NCI-H2171 (cell line): ENCODE measurements at places on chromosomes 6 and 20.

DNA sequence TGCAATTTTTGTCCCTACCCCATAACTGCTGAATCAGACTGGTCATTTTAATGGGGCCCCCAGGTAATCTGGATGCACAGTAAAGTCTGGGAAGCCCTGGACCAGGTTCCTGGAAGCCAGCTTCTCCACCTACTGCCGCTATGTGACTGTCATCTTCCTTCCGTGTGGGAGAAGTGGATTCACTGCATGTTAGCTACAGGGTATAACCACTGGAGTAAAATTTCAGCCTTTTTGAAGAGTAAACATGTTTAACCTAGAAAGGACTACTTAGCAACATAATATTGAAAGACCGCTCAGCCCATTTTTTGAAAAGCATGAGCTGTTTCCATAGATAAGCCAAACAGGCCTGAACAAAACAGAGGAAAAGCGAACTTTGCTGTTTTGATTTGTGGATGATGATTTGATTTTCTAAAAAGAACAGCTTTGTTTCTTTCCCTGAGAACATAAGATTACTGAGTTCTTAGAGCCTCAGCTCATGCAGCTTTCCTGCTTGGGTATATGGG is 208.1 kb downstream of the PLCB4 start:
- no peak for DNase-seq

GRCh38 chr6:43927532-43928210 is 157.7 kb downstream of the VEGFA start:
- DNase-seq, result no peak

DNA sequence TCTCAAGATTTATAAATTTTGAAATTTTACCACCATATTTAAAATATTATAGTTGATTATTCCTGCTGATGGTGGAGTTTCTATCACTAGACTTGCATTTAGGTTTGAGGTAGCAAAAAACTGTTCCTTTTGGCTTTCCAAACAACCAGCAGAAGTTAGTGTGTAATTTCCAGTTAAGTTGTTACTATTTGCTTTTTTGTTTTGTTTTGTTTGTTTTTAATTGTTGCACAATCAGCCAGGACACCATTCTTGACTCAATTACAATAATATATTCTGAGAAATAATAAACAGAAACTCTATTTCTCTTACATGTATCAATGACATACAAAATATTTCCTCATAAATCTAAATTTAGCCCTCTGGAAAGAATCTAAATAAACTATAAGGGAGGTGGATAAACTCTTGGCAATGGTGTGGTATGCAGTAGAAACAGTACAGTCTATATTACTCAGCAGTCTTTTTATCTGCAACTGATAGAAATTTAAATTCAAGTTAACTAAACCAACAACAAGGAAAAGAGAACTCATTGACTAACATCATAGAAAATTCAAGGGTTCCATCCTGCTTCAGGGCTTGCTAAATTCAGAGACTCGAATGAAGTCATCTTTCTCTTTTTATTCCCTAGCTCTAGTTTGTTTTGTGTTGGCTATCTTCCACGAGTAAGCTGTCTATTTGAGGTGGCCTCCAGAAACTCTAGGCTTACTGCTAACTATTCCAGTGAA is 19.4 kb upstream of the COL19A1 start:
- DNase-seq, result no peak

- no peak for DNase-seq
Observed at GRCh38 chr6:150651808-150652470, 52.3 kb downstream of the PLEKHG1 start.

- no peak for DNase-seq
Observed at GRCh38 chr20:4134861-4135379, 119.6 kb upstream of the RNF24 start.

DNA sequence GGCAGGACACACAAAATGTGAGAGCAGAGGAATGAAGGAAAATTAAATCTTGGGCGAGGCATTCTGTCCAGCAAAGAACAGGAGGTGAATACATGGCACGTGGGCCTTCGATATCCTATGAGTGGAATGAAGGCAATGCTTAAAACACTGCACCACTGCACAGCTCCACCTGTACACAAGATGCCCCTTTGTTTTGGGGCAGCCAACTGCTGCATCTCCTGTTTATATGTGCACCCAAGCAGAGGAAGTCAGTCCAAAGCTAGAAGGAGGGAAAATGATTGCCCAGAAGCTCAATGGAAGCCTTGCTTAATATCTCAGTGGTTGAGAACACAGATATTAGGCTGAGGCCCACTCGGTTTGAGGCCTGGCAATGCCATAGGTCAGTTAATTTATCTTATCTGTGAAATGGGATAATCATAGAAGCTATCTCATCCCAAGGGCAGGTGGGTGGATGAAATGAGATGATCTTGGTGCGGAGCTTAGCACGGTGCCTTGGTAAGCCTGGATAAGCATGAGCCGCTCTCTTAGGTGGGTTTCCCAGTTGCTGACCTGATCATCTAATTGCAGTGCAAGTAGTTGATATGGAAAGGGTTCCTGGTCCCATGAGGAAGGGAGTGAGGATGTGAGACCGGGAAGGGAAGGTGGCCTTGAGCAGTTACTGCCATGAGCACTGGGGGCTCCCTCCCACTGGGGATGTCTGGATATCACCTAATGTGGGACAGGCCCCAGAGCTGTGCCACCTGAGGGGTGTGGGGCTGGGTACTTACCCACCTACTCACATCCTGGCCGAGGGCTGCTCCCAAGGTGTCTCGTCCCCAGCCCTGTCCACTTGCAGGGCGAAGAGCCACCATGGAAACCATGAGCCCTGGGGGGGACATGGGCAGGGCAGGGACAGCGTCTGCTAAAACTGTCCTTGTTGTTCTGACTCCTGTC is 9.9 kb downstream of the BANF2 start:
- no peak for DNase-seq

GRCh38 chr20:535958-536357 is 7.6 kb downstream of the CSNK2A1 start:
- no peak for DNase-seq

DNA sequence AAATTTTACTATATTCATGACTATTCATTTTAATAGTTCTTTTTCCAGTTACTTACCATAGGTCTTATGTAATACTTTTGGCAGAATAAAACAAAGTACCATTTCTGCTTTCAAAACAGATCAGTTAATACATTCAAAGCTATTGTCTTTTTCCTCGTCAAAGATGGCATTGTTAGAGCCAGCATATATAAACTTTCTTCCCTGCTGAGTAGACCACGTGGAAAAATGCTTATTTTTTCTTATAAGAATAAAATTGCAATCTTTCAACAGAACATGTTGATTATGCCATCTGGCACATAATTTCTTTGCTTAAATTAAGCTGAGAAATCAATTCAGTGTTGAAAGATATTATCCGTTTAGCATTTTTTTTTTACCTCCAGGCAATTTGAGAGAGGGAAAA is 34.9 kb upstream of the EXOC2 start:
- DNase-seq, result no peak

GRCh38 chr6:90227673-90228072 is 69.0 kb downstream of the BACH2 start:
- no peak for DNase-seq

- DNase-seq, result no peak
Observed at GRCh38 chr6:152277826-152278329, 359.3 kb downstream of the SYNE1 start.

DNA sequence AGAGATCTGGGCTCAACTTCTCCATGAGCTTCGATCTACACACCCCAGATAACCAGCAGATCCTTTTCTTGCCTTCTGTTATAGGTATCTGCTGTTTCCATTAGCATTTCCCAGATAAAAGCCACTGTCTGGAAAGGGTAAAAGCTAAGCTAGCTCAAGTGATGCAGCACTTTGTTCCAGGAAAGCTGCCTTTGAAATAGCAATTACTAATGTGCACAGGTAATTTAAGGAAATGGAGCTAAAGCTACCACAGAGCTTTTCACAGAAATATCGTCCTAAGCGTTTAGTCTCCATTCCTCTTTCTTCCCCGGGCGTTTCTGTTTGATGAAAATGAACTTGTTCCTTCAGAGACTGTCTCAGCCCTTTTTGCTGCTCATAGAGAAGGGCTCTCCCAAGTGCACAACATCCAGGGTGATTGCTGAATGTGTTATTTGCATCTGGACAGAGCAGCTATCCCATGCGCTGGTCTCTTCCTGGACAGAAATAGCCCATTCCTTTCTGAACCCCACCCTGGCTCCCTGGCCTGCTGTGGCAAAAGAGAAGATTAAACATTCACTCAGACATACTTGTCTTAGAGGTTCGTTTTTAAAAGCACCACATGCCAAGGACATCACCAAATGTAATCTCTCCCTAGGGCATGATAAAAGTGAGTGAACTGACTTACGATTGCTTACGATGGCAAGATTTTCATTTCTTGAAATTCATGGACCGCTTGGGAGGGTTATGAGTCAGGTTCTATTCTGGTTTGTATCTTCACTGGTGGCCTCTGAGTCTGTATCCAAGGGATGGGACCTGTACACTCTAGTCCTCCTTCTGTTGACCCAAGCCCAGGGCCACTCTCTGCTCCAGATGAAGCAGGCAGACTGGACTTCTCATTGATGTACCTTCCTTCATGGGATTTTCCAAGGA is 429.1 kb upstream of the CDH4 start:
- no peak for DNase-seq

DNA sequence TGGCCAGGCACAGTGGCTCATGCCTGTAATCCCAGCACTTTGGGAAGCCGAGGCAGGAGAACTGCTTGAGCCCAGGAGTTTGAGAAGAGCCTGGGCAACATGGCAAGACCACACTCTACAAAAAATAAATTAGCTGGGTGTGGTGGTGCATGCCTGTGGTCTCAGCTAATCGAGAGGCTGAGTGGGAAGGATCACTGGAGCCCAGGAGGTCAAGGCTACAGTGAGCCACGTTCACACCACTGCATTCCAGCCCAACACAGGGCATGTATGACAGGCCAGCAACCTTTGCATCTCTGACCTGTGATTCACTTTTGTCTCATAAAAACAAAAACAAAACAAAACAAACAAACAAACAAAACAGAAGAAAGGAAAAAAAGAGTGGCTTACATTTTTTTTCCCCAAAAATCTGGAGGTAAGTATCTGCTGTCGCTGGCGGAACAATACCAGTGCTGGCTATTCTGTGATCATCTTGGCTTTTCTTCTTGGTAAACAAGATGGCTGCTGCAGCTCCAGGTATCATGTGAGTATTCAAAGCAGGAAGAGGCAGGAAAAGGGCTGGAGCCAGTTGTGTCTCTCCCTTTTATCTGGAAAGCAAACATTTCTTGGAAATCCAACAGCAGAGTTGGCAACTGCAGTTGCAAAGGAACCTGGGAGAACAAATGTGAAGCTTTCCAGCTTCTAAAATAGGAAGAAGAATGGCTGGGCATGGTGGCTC is 40.4 kb upstream of the ZMYND8 start:
- DNase-seq, result no peak

DNA sequence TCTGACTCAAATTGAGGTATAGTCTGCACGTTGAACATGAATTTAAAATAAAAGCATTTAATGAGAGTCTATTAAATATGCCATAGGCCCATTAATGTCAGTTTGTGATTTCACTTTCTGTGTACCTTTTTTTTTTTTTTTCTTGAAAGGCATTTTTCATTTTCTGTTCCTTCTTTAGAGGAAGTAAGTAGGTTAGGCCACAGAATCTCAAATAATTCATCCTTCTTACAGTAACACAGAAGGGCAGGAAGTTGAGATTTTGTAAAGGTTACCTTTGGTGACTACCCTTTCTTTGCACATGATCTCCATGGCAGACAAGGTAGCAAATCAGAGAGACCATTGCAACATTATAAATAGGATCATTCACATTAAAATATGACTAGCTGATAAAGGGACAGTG is 9.6 kb downstream of the L3MBTL3 start:
- no peak for DNase-seq

DNA sequence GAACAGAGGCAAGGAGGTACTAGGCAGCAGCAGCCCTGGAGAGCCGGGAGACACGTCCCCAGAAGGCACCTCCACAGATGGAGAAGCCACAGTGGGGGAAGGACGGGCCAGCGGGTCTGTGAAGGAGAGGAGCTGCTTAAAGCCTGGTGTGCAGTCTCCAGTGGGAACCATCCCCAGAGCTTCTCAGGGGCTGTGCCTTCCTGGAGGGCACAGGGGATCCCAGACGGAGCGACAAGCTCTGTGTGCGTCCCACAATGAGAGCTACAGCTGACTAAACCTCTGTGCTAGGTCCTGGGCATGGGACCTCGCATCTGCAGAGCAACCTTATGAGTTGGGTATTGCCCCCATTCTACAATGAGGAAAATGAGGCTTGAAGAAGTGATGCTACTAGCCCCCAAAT is 50.7 kb downstream of the EZR start:
- no peak for DNase-seq

DNA sequence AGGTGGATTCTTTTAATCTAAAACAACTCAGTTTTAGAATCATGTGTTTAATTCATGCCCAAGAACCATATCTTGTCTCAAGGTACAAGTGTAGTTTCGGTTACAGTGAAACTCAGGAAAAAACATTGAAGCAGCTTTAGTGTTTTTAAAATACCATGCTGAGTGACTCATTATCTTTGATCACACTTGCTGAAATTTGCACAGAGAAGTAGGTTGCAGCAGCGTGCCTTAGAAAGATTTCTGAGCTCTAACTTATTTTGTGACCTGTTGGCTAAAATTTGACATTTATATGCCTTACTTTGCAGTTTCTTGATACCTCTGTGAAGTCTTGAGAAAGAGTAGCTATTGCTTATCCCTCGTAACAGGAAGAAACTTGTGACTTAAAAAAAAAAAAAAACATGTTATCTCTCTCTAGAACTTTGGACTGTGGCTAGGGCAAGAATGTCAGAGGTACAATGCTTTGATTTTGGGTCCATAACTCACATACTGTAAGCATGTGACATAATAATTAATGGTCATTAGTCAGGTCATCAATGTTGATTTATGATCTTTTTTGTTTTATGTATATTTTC is 34.5 kb upstream of the FUCA2 start:
- no peak for DNase-seq
